ENCODE measurements at places on chromosomes 1 and 21.
A peak's percentile ranks its signal among the peaks of the same experiment; 100 is the strongest.

GRCh38 chr1:116952738-116953275 lies 43.1 kb downstream of the PTGFRN start:
- no peak for DNase-seq

- no peak for DNase-seq
Observed at GRCh38 chr1:8671306-8671917, 146.0 kb downstream of the RERE start.

DNA sequence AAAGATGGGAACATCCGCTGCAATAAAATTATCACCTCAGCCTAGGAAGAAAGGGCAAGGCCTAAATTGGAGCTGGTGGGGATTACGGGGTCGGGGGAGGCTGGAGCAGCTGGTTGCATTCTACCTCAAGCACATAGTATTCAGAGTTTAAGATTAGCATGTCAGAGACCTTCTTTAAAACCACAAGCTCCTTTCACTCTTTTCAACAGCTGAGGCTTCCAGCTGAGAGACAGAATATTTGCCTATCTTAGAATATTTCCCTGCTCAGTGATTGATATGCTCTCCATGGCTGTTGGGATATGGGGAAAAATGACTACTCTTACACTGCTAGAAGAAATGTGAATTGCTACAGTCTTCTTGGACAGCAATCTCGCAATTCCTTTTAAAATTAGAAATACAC lies 248.6 kb downstream of the TBX15 start:
- no peak for DNase-seq

DNA sequence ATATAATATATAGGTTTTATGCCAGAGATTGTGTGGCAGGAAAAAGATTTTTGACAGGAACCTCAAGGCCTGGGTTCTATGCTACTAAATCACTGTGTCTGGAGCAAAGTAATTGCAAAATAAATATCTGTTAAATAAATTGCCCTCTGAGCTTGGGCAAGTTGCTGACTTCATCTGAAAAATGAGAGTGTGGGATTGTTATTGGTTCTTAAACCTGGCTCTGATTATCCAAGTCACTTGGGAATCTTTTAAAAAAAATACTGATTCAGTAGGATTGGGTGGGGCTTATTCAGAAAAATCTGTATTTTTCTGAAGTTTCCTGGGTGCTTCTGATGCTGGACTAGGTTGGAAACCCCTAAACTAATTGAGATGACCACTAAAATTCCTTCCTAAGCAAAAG lies 174.1 kb upstream of the SGIP1 start:
- no peak for DNase-seq

GRCh38 chr1:234760303-234760723 lies 150.3 kb upstream of the IRF2BP2 start:
- DNase-seq = no peak

GRCh38 chr21:33230545-33231324 lies 997 bp downstream of the IFNAR2 start:
- DNase-seq = no peak

GRCh38 chr1:30896905-30897304 lies 11.7 kb downstream of the SDC3 start:
- no peak for DNase-seq

- no peak for DNase-seq
Observed at GRCh38 chr1:147341246-147341645, 98.8 kb downstream of the CHD1L start.

DNA sequence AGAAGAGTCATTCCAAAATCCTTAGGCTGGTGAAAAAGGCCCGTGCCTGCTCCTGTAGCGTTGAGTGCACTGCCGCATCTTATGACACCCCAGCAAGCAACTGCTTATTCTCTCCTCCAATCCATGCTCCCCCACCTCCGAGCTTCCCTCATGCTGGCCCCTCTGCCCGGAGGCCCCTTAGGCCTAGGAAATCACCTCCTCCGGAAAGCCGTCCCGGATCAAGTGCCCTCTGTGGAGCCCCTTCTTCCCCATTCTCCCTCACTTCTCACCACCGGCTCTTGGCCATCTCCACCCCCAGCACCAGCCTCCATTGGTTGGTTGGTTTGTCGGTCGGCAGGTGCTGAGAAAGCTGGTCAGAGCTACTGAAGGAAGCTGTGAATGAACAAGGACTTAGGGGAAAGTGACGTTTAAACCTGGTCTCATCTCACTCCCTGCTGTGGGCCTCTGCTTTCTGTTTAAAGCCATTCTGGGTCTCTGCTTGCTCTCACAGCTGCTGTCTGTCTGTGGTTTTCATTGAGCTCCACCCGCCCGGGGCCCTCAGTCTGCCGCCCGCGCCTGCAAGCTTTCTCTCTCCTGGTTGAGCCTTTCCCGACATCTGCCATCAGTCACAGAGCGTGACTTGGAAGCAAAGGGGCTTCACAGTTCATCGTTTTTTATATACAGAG lies 122.2 kb downstream of the KCNN3 start:
- DNase-seq = no peak

GRCh38 chr1:39205102-39205780 lies 746 bp downstream of the MACF1 start:
- DNase-seq = peak; percentile 40

DNA sequence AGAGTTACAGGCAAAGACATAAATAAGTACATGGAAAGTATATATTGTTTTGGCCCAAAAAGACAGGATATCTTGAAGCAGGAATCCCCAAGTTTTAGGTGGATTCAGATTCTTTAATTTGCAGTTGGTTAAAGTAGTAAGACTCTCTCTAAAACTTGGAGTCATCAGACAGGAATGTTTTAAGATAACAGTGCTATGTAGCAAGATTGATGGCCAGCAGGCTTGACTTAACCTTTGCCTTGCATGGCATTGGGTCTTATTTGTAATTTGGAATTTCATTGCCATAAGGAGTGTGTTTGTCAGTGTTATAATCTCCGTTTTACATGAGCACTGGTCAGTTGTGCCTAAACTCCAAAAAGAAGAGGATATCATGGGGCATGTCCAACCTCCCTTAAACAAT lies 727.6 kb upstream of the CHRM3 start:
- no peak for DNase-seq

- no peak for DNase-seq
Observed at GRCh38 chr1:212959266-212960220, 9.2 kb downstream of the VASH2 start.

DNA sequence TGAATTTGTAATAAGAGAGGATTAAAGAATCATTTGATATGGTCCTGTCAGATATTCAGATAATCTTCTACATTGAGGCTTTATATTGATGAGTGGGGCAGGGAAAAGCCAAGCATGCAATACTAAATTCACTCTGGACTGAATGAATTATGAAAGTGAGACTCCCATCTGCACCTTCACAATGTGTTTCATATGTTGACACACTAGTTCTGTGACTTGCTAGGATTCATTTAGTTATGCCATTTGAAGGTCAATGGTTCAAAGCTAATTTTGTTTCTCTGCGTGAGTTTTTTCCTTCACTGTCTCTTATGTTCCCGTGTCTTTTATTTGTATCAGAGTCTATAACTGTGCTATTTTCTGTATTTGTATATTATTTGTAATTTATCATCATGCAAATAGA lies 1332.5 kb downstream of the KCNT2 start:
- DNase-seq = no peak

- no peak for DNase-seq
Observed at GRCh38 chr1:167474191-167474641, 44.1 kb downstream of the CD247 start.

GRCh38 chr1:243420016-243420945 lies 164.4 kb downstream of the SDCCAG8 start:
- no peak for DNase-seq

DNA sequence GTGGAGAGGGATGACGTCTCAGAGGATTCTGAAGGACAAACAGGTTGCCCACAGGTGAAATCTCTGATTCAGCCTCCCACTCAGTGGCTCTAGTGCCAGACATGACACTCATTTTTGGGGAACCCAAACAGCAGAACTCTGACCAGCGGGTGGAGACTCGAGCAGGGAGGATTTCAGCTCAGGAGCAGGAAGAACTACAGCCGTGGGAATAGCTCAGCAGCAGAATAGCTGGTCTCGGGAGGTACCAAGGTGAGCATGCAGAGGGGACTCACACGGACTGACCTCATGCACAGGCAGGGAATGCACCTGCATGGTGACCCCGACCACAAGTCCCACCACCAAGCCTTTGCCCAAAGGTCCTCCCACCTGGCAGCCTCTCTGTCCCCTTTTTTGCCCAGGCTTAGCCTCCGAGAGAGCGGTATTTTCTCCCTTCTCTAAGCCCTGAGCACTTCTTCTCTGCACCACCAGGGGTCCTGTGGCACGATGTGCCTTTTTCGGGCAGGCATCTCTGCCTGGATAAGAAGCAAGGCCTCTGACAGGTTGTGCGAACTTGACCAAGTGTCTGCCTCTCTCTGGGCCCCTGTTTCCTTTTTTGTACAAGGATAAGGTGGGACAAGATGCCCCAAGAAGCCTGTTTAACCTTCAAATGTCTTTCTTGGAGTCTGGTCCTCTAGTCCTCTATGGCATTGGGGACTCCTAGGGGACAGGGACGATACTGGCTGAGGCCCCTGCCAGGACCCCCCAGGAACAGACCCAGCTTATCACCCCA lies 8.8 kb upstream of the FGR start:
- DNase-seq = no peak

GRCh38 chr21:24050231-24050630 lies 1557.0 kb downstream of the MRPL39 start:
- no peak for DNase-seq

DNA sequence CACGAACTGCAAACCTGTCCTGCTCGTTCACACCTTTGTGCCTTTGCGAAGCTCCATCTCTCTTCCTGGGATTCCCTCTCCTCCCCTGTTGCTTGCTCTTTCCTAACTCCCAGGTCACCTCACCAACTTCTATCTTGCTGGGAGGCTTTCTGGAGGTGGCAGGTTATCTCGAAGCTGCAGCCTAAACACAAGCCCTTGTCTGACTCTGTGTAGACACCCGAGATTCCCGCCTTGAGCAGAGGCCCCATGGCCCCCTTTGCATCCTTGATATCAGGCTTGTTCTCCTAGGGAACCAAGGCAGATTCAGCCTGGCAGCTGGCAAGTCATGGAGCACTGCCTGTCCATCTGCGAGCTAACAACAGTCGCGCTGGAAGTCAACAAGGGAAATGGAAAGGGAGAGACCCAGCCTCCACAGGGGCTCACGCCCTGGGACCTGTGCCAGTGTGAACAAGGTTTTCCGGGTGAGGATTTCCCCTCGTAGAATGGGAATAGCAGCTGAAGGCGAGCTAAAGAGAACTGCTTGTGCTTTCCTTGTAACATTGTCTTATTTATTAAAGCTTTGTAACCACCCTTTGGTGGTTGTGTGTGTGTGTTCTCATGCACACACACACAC lies 109.5 kb upstream of the JUN start:
- DNase-seq = no peak

GRCh38 chr21:27024301-27024700 lies 57.4 kb upstream of the ADAMTS5 start:
- DNase-seq = no peak

GRCh38 chr1:16267690-16268180 lies 30.8 kb upstream of the CPLANE2 start:
- no peak for DNase-seq

GRCh38 chr1:183996396-183996795 lies 41.1 kb downstream of the COLGALT2 start:
- DNase-seq = no peak

DNA sequence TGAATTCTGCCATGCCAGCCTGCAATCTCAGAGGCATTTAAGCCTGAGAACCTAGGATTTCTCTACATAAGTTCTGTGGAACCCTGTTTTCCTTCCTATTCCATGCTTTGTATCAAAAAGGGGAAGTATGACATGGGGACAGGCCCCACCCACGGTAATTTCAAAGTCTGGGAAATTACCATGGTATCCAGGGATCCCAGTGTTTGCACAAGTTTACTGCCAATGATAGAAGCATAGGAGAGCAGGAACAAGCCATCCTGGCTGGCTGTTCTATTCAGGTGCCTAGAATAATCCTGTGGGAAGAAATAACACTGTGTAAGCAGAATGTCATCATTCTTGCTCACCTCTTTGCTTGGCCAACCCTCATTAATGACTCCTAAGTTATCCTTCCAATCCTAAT lies 53.8 kb upstream of the ATP1B1 start:
- DNase-seq = no peak

DNA sequence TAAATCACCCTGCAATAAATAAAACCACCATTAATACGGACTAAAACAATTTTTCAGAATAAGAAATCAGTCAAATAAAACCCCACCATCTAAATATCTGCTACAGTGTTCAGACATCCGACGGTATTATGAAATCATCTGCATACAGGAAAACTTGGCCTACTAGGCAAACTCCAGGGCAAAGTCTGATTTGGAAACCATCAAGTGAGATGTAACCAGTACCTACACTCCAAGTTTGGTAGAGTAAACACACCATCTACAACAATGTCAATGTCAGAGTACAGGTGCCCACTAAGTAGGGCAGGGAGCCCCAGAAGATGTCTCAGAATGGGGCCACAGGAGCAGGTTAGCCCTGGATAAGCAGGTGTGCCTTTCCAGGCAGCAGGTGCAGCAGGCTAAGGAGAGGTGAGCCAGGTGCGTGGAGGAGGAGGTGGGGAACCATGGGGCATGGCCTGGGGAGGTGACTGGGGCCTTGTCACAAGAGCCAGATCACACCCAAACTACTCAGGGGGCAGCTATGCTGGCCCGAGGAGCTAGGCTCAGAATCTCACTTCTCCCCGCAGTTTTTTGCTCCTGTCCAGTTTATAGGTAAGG lies 59.6 kb downstream of the CAPZB start:
- no peak for DNase-seq

- no peak for DNase-seq
Observed at GRCh38 chr1:151478140-151478812, 19.0 kb upstream of the POGZ start.

GRCh38 chr1:17907999-17908398 lies 152.9 kb downstream of the ACTL8 start:
- no peak for DNase-seq

DNA sequence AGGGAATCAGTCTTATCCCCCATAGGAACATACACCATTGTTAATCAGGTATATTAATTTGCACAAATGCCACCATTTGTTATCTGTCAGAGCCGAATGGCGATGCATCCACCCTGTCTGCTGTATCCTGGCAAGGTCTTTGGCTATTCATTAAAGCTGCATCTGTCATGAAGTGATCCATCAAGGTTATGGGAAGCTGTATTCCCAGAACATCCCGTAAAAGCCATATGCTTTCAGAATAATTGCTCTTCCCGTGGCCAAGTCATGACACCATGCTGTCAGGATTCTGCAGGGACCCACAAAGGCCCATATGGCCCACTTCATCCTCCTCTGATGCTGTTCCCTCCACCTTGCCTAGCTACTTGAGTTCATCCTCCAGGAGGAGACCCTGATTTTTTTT lies 103.9 kb downstream of the RAVER2 start:
- DNase-seq = no peak

GRCh38 chr1:216750031-216750627 lies 26.9 kb upstream of the ESRRG start:
- peak; percentile 15 for DNase-seq

- no peak for DNase-seq
Observed at GRCh38 chr1:85601901-85602300, 21.3 kb downstream of the CCN1 start.

DNA sequence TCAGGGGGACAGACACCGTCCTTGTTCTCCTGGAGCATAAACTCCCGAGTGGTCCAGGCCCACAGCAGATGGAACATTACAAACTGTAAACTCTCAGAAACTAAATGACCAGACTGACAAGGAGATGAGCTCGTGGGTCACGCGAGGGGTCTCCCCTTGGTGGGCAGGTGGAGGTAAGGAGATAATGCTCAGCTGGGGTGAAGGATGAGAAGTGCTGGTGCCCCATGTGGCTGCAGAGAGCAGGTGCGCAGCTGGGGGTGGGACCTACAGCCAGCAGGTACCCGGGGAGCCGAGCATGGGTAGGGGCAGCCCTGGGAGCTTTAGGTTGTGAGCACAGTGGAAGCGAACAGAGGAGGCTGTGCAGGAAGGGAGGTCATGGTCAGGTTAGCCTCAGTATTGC lies 40.1 kb downstream of the AJAP1 start:
- DNase-seq = no peak

GRCh38 chr1:160781186-160781766 lies 14.7 kb upstream of the LY9 start:
- no peak for DNase-seq
